ENCODE measurements at places on chromosomes 12 and 14. TPM values are rescaled to one million over a fixed set of nuclear protein-coding genes. Genes with fewer than 3 reads are reported as not detected.

BEGAIN gene
- 0.21 TPM for total RNA-seq

CLEC2A gene
- total RNA-seq: not detected

PTPN11 gene
- total RNA-seq: 57.5 TPM

MYO1A gene
- total RNA-seq: not detected

ITGA7 gene
- 0.28 TPM for total RNA-seq

MEG3 gene
- total RNA-seq: 41.2 TPM

HDAC7 gene
- total RNA-seq: 44.4 TPM

GPR137C gene
- total RNA-seq: not detected

CEP83 gene
- total RNA-seq: 8.0 TPM

LBHD2 gene
- not detected for total RNA-seq

EFS gene
- total RNA-seq: 23.2 TPM

FAM222A gene
- total RNA-seq: 0.46 TPM

Measured in airway epithelial cell (primary cell).